ENCODE measurements at places on chromosomes 4 and X.

DNA sequence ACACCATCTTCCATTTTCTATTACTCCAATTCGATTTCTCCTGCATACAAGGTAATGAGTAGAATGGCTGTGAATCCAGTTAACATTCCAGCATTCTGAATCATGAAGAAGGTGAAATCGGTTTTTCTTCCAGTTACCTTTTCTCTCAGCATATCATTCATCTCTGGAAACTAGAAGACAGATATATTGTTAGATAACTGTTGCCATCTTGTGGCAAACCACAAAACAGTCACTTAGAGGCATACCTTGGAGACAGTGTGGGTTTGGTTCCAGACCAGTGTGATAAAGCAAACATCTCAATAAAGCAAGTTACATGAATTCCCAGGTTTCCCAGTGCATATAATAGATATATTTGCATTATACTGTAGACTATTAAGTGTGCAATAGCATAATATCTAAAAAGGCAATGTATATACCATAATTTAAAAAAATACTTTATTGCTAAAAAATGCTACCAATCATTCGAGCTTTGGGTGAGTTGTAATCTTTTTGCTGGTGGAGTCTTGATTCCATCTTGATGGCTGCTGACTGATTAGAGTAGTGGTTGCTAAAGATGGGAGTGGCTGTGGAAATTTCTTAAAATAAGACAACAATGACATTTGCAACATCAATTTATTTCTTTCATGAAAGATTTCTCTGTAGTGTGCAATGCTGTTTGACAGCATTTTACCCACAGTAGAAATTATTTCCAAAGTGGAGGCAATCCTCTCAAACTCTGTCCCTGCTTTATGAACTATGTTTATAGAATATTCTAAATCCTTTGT, 82.1 kb downstream of the SLC39A8 start:
- DNase-seq: peak; percentile 1

GRCh38 chrX:154649503-154650220, 3.7 kb downstream of the CTAG2 start:
- DNase-seq: no peak

- no peak for DNase-seq
Measured at GRCh38 chr4:137678796-137679195, 146.5 kb upstream of the PCDH18 start.

- DNase-seq: no peak
Measured at GRCh38 chrX:19198473-19198872, 76.2 kb upstream of the ADGRG2 start.

DNA sequence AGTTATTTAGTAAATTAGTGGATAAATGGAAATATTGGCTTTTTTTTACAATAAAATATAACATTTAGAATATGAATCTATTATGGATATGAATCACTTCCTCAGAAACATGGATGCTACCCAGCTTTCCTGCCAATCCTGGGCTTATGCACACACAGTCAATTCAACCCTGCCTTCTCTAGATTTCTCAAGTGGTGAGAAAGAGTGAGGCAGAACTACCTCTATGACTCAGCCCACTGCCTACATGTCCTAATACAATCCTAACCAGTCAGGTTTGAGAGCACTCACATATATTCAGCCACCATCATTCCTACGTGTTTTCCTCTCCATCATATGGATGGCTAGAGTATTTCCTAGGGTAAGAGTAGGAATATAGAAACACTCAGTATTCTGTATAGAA, 91.1 kb upstream of the ANKRD50 start:
- DNase-seq: no peak

- peak; percentile 25 for DNase-seq
Measured at GRCh38 chrX:74251006-74251930, 52.7 kb upstream of the ZCCHC13 start.

GRCh38 chr4:108473163-108473720, 147.1 kb upstream of the RPL34 start:
- no peak for DNase-seq

GRCh38 chrX:49762175-49762720, 66.5 kb upstream of the PAGE1 start:
- DNase-seq: no peak

DNA sequence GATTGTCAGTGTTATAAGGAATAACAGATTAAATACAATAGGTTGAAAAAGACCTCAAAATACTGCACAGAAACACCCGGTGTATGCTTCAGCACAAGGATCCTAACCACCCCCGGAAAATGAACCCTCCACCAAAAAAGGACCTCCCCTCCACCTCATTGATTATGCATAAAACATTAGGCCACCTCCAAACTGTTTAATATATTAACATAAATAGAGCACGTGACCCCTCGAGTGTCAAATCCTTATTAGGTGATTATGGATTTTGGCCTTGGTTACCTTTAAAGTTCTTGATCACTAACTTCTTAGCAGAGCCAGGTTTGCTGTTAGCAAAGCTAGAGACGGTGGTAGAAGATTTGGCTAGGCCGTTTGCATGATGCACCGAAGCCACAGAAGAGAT, 958 bp downstream of the CUL4B start:
- DNase-seq: no peak

GRCh38 chr4:73762409-73762808, 22.0 kb downstream of the CXCL8 start:
- DNase-seq: peak; percentile 71

DNA sequence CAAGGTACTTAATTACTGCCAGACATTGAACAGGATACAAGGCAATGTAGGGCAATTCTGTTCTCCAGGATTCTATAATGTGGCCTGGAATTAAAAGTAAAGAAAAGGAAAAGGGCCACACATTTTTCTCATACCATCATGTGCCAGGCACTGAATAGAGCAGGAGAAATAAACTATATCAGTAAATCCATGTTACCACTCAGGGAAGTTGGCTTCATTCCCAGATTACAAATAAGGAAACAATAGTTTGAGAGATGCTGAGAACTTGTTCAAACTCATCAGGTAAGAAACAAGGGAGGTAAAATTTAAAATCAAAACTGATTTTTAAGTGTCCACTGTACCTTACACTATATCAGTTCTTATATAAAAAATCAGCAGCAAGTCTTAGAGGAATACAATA, 645.0 kb upstream of the ATOH1 start:
- DNase-seq: no peak

DNA sequence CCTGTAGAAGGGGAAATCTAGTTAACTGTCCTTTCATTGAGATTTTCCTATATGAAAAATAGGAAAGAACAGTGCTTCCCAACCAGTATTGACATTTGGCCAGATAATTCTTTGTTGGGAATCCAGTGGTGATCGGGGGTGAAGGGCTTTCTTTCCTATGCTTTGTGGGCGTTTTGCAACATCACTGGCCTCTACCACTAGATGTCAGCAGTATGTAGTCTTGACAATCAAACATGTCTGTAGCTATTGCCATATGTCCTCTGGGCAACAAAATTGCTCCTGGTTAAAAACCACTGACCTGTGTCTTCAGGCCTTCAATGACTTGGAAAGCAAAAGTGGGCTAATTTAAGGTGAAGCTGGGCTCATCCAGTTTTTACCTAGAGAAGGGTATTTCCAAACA, 658.5 kb downstream of the DACH2 start:
- DNase-seq: no peak

GRCh38 chrX:40871385-40872082, 136.2 kb upstream of the MED14 start:
- no peak for DNase-seq

- DNase-seq: no peak
Measured at GRCh38 chr4:176217510-176217909, 22.1 kb upstream of the SPATA4 start.

GRCh38 chr4:174578366-174578765, 56.1 kb upstream of the HPGD start:
- no peak for DNase-seq

DNA sequence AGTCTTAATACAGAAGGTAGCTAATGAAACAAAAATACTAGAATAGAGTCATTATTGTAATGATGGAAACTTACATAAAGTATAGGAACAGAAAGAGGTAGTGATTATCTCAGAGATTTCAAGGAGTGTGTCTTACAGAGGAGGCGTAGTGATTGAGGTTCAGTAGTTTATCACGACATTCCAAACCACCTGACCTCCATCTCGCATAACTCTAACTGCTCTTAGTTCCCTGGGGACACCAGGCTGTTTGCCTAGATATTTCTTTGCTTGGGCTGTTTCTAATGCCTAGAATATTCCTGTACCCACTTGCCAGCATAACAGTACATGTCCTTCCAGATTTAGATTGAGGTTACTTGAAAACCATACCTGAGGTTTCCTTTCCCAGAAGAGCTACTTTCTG, 29.1 kb downstream of the STAG2 start:
- DNase-seq: no peak

DNA sequence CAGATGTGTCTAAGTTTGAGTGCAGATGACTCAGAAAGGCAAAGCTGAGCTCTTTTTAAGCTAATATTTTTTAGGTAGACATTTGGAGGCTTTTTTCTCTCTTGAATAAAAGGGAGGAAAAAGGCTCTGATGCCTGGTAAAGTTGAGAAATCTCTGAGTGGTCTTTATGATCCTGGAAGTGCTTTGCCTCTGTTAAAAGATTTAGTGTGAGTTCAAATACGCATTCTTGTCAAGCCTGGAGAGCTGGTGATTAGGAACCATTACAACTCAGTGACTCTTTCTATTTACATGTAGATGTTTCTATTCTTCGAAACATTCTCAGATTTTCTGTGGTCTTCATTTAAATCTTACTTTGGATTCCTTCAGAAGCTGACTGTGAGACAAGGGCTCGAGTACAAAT, 143.4 kb upstream of the MED14 start:
- DNase-seq: no peak

DNA sequence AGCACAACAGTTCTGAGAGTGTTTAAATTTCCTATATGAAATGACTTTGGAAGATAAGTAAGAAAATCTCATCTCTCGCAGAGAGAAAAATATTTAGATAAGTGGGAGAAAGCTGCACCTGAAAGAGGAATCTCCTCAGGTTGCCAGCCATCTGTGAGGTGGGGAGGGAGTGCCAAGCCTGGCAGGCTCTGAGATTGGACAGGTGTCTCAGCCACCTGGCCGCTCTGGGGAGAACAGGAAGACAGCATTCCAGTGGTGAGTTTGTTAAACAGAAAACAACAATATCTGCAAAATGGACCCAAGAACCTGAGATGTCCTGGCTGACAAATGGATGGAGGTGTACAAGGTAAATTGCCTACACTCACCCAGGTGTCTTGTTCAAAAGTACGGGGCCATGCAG, 31.3 kb downstream of the EMCN start:
- DNase-seq: no peak

DNA sequence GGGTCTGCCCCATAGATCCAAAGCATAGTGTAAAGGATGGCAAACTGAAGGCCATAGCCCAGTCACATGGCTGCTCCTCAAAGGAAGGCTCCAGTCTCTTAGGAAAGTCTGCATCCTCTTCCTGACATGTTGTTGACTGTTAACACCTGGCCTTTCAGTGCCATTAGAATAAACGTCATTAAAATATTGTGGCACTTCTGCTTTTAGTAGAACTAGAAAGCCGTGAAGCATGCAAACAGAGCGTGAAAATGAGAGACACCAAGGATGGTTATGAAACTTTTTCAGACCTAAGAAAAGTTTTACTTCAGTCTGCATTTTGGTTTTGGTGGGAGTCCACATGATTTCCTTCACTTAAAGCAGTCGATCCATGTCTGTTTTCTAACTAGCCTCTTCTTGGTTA, 41.1 kb upstream of the AFF2 start:
- no peak for DNase-seq

DNA sequence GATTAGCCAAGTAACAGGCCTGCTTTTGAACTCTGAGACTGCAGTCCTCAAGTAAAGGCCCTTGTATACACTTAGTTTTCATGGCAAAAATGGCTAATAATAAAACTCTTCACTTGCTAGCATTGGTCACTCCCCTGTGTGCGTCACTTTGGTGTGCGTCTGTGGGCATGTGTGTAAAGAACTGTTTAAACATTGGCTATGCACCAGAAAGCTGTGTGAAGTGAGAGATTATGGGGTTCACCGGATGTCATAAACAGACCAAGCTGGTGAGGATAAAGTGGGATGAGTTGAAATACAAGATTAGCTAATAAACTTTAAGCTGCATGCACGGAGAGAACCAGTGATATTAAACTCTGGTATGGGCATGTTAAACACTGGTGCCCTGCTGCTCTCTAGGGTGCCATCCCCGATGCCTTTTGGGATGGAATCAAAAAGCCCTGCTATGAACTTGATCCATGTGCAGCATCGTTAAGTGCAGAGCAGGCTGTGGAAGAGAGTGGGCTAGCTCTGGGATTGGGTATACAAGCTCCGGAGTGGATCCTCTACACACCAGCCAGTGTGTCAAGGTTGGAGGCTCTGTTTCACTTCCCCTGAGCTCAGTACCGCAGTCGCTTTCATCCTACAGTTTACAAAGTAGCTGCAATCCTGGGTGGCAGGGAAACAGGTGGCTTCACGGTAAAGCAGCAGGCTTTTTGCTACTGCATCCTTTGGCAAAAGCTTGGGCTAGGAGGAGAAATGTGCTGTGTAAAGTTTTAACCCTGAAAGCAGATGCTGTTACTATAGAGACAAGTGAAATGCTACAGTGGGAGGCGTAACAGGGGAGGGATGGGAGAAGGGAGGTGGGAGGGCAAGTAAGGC, 108.3 kb upstream of the SLC4A4 start:
- DNase-seq: no peak

DNA sequence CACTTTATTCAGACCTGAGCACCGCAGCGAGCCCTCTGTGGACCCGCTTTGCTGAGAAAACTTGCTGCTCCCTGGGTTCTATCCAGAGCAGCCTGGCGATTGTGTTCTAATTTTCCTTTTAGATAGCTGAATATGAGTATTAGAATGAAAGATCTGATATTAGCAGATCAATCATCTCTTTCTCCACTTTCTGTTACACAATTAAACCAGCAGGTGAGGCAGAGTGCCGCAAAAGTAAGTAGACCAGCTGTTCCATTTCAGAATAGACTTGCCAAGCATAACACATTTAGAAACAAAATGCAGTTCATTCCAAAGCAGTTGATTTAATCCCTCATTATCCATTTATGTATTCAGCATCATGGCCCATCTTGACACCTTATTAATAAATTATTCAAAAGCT, 58.6 kb downstream of the PALLD start:
- no peak for DNase-seq

GRCh38 chr4:8512510-8512909, 67.7 kb upstream of the GPR78 start:
- DNase-seq: no peak

GRCh38 chrX:133250184-133251100, 32.3 kb upstream of the TFDP3 start:
- no peak for DNase-seq

- no peak for DNase-seq
Measured at GRCh38 chrX:16765594-16765993, 20.7 kb upstream of the TXLNG start.
